ENCODE measurements at places on chromosomes 6 and 20.
A peak's percentile ranks its signal among the peaks of the same experiment; 100 is the strongest.

- DNase-seq = no peak
These were observed 16.1 kb upstream of the RAB22A start for GRCh38 chr20:58293453-58293852.

GRCh38 chr6:2546901-2547300 lies 203.8 kb downstream of the MYLK4 start:
- no peak for DNase-seq

DNA sequence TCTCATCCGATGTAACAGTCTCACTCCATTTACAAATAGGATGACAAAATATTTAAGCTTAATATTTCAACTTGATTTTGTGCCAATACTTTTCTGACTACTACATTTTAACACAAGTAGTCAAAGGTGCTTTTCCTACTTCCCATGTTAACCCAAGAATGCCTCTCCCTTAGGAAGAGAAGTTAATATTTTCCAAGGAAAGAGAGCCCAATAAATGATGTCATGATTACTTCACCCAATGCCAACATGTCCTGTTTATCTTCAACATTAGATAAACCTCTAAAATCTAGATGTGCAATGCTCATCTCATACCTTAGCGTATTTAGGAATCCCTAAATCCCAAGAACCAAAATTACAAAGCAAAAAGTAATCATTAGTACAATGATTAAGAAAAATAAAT lies 156.7 kb upstream of the TENT5A start:
- no peak for DNase-seq

- no peak for DNase-seq
These were observed 96.9 kb downstream of the PHACTR3 start for GRCh38 chr20:59701236-59701635.

- DNase-seq = peak; percentile 65
These were observed 709 bp downstream of the PPP1R16B start for GRCh38 chr20:38805958-38806854.

DNA sequence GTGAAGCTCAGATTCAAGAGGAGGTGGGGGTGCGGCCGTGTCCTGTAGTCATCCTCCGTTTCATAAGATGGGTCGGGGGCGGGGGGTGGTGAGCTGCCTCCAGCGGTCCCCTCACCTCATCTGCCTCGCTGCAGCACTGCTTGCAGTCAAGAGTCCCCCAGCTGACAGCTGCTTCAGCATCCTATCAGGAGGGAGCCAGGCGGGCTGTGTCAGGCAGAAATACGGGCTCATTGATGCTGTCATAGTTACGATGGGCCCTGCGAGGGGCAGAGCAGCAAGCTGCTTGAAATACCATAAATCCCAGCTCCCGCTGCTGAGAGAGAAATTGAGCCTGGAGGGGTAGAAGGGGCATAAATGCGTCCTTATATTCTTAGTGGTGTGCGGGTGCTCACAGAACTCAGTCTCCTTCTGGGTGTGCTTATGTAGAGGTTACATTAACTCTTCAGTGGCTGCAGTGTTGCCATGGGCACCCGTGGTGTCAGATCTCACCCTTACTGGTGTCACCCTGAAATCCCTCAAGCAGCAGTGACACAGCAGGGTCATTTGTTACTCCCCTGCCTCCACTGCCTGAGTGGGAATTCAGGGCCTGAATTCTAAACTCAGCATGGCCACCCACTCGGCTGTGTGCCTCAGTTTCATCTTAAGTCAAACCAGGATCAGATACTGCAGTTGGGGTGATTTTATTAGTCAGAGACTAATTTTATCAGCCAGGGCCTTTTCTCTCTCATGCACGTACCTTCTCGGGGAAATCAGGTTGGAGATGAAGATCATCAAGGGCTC lies 21.8 kb downstream of the CCDC167 start:
- no peak for DNase-seq

GRCh38 chr20:9761476-9761875 lies 77.4 kb downstream of the PAK5 start:
- no peak for DNase-seq

GRCh38 chr6:25100288-25100687 lies 164.5 kb upstream of the RIPOR2 start:
- no peak for DNase-seq

GRCh38 chr6:169988769-169989550 lies 237.5 kb downstream of the ERMARD start:
- no peak for DNase-seq

GRCh38 chr20:62822788-62823651 lies 6.2 kb downstream of the COL9A3 start:
- DNase-seq = peak; percentile 57

- no peak for DNase-seq
These were observed 123.7 kb downstream of the CCDC170 start for GRCh38 chr6:151617539-151617938.

DNA sequence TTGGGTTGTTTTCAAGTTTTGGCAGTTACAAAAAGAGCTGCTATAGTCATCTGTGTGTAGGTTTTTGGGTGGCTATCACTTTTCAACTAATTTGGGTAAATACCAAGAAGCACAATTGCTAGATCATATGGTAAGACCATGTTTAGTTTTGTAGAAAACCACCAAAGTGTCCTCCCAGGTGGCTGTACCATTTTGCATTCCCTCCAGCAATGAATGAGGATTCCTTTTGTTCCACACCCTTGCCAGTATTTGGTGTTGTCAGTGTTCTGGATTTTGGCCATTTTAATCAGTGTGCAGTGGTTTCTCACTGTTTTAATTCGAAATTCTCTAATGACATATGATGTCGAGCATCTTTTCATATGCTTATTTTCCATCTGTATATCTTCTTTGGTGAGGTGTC lies 457.5 kb upstream of the ARID1B start:
- no peak for DNase-seq

- DNase-seq = peak; percentile 60
These were observed 33.6 kb downstream of the GFOD1 start for GRCh38 chr6:13453771-13454251.

- DNase-seq = no peak
These were observed 404.0 kb downstream of the SMOC2 start for GRCh38 chr6:168844821-168845609.

GRCh38 chr6:111597291-111598086 lies 8.2 kb downstream of the TRAF3IP2 start:
- DNase-seq = no peak

GRCh38 chr20:57388953-57389694 lies 2.1 kb upstream of the RBM38 start:
- DNase-seq = peak; percentile 71

GRCh38 chr6:69487688-69488087 lies 309.1 kb downstream of the LMBRD1 start:
- DNase-seq = no peak

- no peak for DNase-seq
These were observed 200.4 kb downstream of the C6orf118 start for GRCh38 chr6:165109011-165109410.

DNA sequence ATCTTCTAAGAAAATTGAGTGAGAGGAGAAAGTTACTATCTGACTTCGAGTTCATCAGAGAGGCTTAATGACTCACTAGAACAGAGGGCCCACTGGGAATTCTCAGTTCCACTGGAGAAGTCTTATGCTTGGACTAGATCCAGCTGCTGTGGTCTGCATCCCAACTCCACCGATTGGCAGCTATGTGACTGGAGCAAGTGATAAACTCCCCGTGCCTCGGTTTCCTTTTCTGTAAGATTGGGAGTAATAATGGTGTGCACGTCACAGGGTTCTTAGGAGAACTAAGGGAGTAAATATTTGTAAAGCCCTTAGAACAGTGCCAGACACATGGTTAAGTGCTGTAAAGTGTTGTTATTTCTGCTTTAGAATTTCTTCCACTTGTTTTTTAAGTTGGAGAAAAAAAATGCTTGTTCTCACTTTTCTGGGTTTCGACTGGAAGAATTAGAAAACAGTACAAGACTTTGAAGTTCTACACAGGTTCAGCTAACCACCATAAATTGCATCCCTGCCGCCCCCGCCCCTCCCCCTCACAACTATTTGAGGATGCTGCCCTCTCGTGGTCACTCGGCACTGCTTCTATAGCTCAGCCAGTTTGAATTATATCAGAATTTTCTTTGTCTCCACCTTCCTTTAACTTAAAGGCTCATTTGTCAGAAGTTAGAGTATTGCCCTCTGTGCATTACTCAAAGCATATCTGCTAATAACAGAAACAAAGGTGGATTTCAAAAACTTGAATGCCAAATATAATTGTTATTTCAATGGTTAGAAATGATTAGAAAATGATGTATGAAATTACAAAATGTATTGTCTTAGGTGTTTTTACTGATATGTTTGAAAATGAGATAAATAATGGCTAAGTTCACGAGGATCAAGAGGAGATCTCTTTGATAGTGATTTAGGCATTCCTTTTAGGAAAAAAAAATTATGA lies 95.0 kb upstream of the IFNGR1 start:
- peak; percentile 42 for DNase-seq

- no peak for DNase-seq
These were observed 422.9 kb upstream of the CHD6 start for GRCh38 chr20:42041000-42041565.

DNA sequence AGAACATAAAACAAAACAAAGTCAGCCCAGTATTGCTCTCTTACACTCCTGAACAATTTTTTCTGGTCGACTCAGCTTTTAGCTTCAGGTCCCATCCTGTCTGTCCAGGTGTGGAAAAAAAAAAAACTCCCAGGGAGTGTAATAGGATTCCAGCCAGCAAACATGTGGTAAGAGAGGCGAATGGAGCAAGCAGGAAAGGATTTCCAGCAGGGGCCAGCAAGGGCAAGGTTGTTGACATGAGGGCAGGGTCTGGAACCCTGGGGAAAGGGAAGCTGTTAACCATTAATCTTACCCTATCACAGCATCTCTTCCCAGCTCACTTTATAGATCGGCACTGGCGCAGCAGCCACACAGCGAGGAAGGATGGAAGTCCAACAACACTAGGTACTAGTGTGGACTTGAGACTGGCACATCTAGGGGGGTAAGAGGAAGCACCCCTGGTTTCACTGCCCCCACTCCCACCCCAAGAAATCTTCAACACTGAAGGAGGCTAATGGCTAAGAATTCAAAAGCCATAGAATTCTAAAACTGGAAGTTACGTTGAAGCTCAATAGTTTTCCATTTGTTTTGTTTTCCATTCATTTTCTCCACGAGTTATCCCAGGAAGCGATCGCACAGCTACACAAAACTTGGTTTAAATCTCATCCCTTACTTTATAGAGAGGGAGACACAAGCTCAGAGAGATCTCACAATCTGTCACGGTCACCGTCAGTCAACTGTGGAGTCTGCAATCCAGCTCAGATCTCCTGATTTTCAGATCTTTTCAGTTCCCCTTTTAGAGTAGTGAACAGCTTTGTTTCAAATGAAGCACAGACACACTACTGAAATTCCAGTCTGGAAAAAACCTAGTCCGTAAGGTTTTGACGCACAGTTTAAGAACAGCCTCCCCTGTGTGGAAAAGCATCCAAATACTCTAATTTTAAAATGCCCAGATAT lies 53.3 kb downstream of the SLC22A23 start:
- no peak for DNase-seq

DNA sequence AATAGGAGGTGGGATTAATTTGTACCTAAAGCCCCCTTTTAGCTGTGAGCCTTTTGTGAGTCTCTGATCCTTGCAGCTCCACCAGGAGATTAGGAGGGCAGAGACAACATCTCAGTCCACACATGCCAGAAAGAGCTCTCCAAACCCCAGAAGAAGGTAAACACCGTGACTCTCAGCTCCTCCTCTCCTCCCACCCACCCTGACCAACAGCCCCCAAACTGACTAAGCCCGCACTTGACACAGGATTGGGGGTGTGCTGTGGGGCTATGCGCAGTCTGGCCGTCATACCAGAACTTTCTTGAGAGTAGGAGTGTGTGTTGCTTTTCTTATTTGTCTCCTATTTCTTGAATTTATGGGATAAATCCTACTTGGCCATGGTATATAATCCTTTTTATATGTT lies 164.7 kb upstream of the SNX9 start:
- no peak for DNase-seq
